ENCODE measurements at places on chromosomes 1 and 21.
A peak's percentile ranks its signal among the peaks of the same experiment; 100 is the strongest.

- no peak for DNase-seq
These were observed 2.9 kb downstream of the EIF2D start for GRCh38 chr1:206609229-206609991.

DNA sequence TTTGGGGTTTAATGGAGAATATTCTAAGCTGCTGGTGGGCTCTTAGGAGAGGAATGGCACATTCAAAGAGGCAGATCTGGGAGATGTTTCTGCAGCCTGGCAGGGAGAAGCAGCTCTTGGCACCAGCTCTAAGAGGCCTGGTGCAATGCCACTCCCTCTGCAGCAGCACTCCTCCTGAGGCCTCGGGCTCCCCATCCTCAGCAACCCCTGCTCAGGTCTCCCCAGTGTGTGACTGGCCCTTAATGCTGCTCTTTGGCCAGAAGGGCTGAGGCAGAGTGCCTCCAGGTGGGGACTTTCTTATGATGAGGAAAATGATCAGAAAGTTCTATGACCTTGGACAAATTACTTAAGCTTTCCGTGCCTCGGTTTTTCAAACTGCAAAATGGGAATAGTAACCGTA, 55.5 kb downstream of the MAB21L3 start:
- no peak for DNase-seq

DNA sequence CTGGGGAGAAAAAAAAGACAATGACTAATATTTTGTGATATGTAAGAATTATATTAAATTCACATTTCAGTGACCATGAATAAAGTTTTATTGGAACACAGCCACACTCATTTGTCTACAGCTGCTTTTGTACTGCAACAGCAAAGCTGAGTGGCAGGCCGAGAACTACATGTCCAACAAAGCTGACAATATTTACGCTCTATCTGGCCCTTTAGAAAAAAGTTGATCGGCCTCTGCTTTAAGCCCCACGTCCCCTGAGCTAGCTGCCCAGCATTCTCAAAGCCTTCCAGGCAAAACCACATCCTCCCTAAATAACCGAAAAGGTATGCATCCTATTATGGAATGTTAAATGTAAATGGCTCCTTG, 8.6 kb downstream of the SLC2A1 start:
- DNase-seq: no peak

- DNase-seq: no peak
These were observed 38.0 kb downstream of the ERG start for GRCh38 chr21:38460171-38460742.

DNA sequence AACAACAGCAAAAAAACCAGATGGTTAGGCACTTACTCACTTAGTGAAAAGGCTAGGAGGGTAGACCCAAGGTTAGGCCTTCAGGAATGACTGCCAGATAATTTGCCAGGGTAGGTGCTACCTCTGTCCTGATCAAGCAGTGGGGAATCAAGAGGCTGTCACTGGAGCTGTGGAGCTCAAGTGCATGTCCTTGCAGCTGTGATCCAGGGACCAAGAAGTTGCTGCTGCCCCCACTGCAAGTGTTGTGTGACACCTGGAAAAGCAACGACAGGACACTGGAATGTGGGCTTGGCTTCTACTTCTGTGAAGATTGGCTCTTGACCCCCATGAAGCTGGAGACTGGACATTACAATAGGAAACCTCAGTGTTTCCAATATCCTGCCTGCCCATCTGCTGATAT, 72.1 kb downstream of the PEX14 start:
- DNase-seq: no peak

DNA sequence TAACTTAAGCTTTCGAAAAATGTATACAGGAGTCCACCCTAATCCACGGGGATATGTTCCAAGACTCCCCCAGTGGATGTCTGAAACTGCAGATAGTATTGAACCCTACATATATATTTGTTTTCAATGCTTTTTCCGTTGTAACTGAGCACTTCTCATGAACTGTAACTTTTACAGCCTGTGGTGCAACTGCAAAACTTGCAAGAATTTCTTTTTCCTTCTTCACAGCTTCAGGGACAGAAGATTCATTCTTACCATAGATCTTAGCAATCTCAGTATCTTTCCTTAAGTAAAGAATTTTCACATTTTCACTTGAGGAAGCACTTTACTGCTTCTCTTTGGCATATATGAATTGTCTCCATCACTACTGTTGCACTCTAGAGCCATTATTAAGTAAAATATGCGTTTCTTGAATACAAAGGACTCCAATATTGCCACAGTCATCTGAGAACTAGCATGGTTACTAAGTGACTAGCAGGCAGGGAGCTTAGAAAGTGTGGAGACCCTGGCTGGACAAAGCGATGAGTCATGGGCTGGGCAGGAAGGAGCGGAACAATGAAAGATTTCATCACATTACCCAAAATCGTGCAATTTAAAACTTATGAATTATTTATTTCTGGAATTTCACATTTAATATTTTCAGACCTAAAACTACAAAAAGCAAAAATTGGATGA, 14.1 kb downstream of the DPYD start:
- DNase-seq: no peak

GRCh38 chr21:28522014-28522799, 470.5 kb downstream of the LTN1 start:
- DNase-seq: no peak

- DNase-seq: peak; percentile 38
These were observed 19.9 kb downstream of the INSRR start for GRCh38 chr1:156838972-156839371.

DNA sequence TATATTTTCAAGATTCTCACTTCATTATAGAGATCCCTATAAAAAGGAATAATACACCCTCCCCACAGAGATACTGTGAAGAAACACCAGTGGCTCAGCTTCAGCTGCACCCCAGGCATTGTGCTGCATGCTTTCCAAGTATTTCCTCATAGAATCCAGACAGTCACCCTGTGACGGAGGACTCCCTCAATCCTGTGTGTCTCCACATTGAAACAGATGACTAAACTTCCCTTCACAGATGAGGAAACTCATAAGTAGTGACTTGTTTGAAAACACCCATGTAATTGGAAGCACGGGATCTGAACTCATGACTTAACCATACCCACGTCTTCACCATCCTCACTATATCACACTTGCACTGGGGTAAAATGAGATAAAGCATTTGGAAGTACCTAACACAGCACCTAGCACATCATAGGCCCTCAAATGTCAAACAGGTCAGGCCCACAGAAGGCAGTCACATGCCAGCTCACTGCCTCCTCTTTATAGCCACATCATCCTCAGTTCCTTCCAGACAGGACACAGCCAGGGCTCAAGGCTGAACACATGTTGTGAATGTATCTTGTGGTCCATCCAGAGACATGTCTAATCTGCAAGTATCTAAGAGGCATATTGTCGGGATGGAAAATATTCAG, 55.2 kb downstream of the GPR161 start:
- DNase-seq: no peak

DNA sequence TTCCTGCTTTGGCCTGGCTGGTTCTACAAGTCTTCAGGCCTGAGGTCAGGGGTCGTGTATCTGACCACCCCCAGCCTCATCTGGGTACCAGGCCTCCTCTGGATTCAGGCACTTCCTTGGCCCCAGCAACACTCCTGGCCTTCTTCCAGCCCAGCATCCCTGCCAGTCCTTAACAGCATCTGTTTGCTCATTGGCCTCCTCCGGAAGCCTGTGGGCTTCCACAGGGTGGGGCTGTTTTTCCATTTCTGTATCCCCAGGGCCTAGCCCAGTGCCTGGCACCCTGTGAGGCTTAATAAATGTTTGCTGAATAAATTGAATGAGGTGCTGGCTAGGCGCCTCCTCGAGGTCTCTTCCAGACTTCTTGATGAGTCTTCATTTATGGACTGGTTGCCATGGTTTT, 21.5 kb upstream of the GPR37L1 start:
- no peak for DNase-seq

Measured in activated naive CD4-positive, alpha-beta T cell treated with anti-CD3 and anti-CD28 coated beads, Interleukin-2, amount 50 U/mL, for 16 hours (primary cell).